ENCODE measurements at places on chromosomes 5 and 9. TPM values are rescaled to one million over a fixed set of nuclear protein-coding genes. Genes with fewer than 3 reads are reported as not detected.
A peak's percentile ranks its signal among the peaks of the same experiment; 100 is the strongest.

DNA sequence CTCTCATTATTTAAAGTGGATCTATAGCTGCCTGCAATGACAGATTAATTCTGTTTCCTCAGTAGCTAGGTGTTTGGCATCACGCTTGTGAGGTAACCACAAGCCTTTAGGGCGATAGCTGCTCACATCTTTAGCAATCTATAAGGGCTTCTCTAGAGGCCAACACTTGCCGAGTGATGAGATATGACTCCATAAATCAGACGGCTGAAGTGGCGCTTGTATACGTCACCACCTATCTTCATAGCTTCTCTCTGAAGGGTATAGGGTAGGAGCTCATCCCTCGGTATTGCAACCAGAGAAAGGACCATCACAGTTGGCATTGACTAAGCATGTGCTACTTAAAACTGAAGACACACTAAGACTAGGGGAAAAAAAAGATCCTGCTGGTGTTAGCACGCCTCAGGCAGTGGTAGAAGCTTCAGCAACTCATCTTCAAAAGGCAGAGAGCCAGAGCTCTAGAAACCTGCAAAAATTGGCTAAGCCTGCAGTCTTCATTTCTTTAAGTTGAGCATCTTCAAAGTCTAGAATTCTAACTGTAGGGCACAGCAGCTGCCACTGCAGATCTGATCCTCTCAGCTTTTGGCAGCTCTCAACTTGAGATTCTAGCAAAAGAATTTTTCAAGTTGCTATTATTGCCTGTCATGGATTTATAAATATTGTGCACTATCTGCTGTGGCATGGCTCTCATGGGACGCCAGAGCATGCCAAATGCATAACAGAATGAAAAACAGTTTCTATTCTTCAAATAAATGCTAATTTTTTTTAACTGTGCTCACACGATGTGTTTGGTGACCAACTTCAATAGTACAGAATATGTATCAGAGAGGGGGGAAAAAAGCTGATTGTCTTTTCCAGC lies 37.5 kb downstream of the PSMB7 start:
- no peak for DNase-seq
- H3K36me3 ChIP-seq, result peaks cover 9% of the 10 kb centered on the region
- no peak overlapping the region for H3K4me3 ChIP-seq
- no peaks in the 10 kb centered on the region for H3K27me3 ChIP-seq
- H3K27ac ChIP-seq, result no peak overlapping the region

- H3K27ac ChIP-seq, result no peak overlapping the region
- H3K4me1 ChIP-seq, result no peaks in the 10 kb centered on the region
- no peak for DNase-seq
- no peak overlapping the region for H3K4me3 ChIP-seq
- no peaks in the 10 kb centered on the region for H3K27me3 ChIP-seq
These were observed 91.2 kb downstream of the PJA2 start for GRCh38 chr5:109318455-109319108.

- DNase-seq, result no peak
- no peaks in the 10 kb centered on the region for H3K4me1 ChIP-seq
- no peaks in the 10 kb centered on the region for H3K36me3 ChIP-seq
- no peak overlapping the region for H3K4me3 ChIP-seq
These were observed 446.9 kb upstream of the CLINT1 start for GRCh38 chr5:158305861-158306260.

DNA sequence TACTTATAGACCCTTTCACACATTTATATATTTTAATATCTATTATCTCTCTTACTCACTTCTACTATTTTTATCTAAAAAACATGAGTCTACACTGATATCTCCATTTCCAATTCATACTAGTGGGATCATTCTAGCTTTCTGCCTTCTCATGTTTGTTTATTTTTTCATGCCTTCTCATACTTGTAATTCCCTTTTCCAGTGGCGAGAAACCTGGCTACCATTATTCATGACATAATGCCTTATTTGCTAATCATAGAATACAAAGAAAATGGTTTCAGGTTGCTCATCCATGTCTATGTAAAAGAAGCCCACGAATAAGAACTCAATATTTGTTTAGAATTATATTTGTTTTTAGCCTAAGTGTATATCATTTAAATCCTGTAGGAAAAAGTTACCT lies 232.7 kb upstream of the ACTBL2 start:
- H3K36me3 ChIP-seq, result no peaks in the 10 kb centered on the region
- H3K27ac ChIP-seq, result no peak overlapping the region
- no peak for DNase-seq
- H3K4me1 ChIP-seq, result no peaks in the 10 kb centered on the region
- no peaks in the 10 kb centered on the region for H3K27me3 ChIP-seq
- no peak overlapping the region for H3K4me3 ChIP-seq

GRCh38 chr5:9115093-9115492 lies 430.8 kb downstream of the SEMA5A start:
- H3K36me3 ChIP-seq, result no peaks in the 10 kb centered on the region
- no peak overlapping the region for H3K4me3 ChIP-seq
- H3K27me3 ChIP-seq, result no peaks in the 10 kb centered on the region
- no peak overlapping the region for H3K27ac ChIP-seq

DNA sequence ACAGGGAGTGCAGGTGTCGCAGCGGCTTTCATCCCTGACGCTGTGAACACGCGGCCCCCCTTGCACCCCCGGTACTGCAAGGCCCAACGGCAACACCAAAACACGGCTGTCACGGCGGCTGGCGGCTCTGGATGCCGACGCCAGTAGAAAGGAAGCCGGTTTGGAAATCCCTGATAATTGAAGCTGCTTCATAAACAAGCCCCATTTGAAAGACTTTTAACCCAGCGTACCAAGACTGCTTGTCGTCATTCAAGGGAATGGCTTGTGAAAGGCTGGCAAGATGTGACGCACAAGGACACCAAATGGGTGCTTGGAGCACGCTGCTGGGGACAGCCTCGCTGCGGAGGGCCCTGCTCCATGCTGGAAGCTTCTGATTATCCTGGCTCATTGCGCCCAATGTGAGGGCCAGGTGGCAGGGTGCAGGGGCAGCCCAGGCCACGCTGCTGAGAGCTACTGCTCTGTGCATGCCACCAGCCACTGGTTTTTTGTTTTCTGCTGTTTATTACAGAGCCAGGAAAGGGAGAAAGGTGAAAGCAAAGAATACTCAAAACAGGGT lies 63.1 kb downstream of the GTF3C4 start:
- H3K27me3 ChIP-seq, result no peaks in the 10 kb centered on the region
- H3K4me3 ChIP-seq, result no peak overlapping the region
- H3K4me1 ChIP-seq, result no peaks in the 10 kb centered on the region
- no peak for DNase-seq

- H3K4me3 ChIP-seq, result peak overlapping the region; percentile 78
- H3K4me1 ChIP-seq, result peaks cover 49% of the 10 kb centered on the region
- H3K36me3 ChIP-seq, result no peaks in the 10 kb centered on the region
These were observed 12.9 kb downstream of the ITGA1 start for GRCh38 chr5:52800394-52801213.

DNA sequence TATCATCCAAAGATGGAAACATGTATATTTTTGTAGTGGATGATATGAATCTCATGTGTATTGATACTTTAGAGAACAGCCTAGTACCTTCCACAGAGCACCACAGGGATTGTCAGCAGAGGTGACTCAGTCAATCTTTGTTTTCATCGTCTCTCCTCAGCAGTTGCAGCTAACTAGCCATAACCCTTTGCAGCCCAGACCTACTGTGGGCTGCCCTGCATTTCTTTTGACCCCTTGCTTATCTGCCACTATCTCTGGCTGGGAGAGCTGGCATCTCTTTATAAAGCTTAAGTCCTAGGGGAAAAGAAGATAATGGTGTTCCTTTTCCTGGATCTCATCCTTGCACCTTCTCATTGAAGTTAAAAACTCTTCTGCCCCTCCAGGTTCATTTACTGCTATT lies 28.7 kb downstream of the HMGCR start:
- no peaks in the 10 kb centered on the region for H3K36me3 ChIP-seq
- no peaks in the 10 kb centered on the region for H3K27me3 ChIP-seq
- H3K4me1 ChIP-seq, result no peaks in the 10 kb centered on the region
- H3K27ac ChIP-seq, result no peak overlapping the region
- no peak for DNase-seq

DNA sequence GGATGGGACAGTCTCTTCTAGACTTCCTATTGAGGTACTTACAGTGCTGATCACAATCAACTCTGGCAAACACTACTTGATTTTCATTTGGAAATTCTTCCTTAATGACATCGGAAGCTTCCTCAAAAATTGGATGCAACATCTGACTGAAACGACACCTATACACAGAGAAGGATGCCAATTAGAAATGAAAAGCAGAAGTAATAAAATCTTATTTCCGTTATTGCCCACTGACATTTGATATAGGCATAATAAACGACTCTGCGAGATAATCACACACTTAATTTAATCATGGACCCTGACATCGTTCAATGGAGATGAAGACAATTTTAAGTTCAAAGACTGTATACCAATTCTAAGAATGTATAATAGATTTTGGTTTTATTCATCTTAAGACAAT lies 46.4 kb downstream of the ERP44 start:
- peaks cover 8% of the 10 kb centered on the region for H3K36me3 ChIP-seq
- H3K4me3 ChIP-seq, result no peak overlapping the region
- no peaks in the 10 kb centered on the region for H3K27me3 ChIP-seq
- H3K27ac ChIP-seq, result no peak overlapping the region

DNA sequence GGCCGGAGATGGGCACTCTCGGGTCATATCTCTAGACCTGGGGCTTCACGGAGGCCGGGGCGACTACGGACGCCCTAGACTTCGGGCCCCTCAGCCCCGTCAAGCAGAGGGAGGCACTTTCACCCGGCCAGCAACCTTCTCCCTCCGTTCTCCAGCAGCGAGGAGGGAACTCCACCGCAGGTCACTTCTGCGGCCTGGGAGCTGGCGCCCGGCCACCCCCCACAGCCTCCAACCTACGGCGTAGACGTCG lies 201 bp downstream of the DOLK start:
- H3K27me3 ChIP-seq, result no peaks in the 10 kb centered on the region
- DNase-seq, result no peak
- H3K27ac ChIP-seq, result peak overlapping the region; percentile 87
- H3K4me3 ChIP-seq, result peak overlapping the region; percentile 90
- no peaks in the 10 kb centered on the region for H3K36me3 ChIP-seq
- H3K4me1 ChIP-seq, result peaks cover 29% of the 10 kb centered on the region

DNA sequence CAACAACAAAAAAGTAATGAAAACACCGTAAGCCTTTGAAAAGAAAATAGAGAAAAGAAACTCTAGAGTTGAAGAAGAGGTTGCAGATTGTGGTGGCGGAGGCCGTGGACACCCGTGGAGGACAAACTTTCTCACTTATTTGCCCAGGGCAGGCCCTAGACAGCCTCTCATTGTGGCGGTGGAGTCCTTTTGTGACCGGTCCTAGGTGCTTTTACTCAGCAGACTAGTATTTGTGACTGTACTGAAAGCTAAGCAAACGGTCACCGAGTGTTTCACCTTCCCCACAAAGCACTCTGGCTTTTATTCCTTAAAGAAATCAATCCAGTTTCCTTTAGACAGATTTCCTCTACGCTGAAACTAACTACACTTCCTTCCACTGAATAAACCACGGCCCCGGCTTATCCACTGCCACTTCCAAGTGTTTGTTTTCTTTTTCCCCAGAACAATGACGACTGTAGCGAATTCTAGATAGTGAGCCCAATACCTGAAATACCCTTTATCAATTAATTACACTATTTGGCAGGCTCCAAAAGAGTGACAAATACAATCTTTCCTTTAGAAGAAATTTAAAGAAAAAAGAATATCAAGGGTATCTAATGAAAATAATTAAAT lies 210.2 kb upstream of the TARS1 start:
- no peak overlapping the region for H3K27ac ChIP-seq
- H3K36me3 ChIP-seq, result no peaks in the 10 kb centered on the region
- H3K4me1 ChIP-seq, result peaks cover 4% of the 10 kb centered on the region
- no peaks in the 10 kb centered on the region for H3K27me3 ChIP-seq
- DNase-seq, result no peak
- no peak overlapping the region for H3K4me3 ChIP-seq

GRCh38 chr5:30749971-30750370 lies 443.5 kb upstream of the CDH6 start:
- H3K4me1 ChIP-seq, result no peaks in the 10 kb centered on the region
- no peak overlapping the region for H3K27ac ChIP-seq
- H3K36me3 ChIP-seq, result no peaks in the 10 kb centered on the region
- H3K4me3 ChIP-seq, result no peak overlapping the region
- no peaks in the 10 kb centered on the region for H3K27me3 ChIP-seq
- DNase-seq, result no peak

- no peaks in the 10 kb centered on the region for H3K4me1 ChIP-seq
- no peaks in the 10 kb centered on the region for H3K36me3 ChIP-seq
- H3K27ac ChIP-seq, result no peak overlapping the region
- no peaks in the 10 kb centered on the region for H3K27me3 ChIP-seq
- H3K4me3 ChIP-seq, result no peak overlapping the region
- DNase-seq, result no peak
These were observed 307.6 kb upstream of the TNC start for GRCh38 chr9:115425601-115426000.

DNA sequence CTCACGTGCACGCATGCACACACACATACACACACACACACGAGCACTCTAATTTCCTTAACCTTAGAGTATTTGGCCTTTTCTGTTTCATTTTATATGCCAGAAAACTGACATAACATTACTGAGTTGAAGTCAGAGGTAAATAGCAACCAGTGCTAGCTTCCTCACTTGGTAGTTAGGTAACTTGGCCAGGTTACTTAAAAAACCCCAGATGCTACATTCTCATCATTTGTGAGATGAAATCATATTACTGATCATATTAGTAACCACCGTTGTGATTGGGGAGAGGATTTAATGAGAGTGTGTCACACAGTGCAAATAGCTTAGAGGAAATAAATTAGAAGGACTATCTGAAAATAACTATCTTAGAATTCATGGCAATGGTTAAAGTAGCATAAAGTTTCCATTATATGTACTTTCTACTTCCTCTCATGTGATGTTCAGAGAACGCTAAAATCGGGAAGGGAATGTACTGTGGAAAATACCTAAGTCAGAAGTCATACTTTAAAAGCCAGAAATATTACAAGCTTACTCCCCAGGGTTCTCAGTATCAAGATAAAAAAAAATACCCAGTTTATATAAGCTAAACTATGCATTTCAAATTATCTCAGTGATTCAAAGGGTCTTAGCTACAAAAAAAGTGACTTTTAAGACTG lies 120.5 kb downstream of the TUSC1 start:
- H3K27me3 ChIP-seq, result no peaks in the 10 kb centered on the region
- no peaks in the 10 kb centered on the region for H3K36me3 ChIP-seq
- H3K4me1 ChIP-seq, result no peaks in the 10 kb centered on the region
- H3K4me3 ChIP-seq, result no peak overlapping the region
- DNase-seq, result no peak
- H3K27ac ChIP-seq, result no peak overlapping the region

- no peaks in the 10 kb centered on the region for H3K4me1 ChIP-seq
- no peak overlapping the region for H3K27ac ChIP-seq
- no peak overlapping the region for H3K4me3 ChIP-seq
- H3K36me3 ChIP-seq, result no peaks in the 10 kb centered on the region
- H3K27me3 ChIP-seq, result no peaks in the 10 kb centered on the region
These were observed 5.7 kb downstream of the PDE6A start for GRCh38 chr5:149938791-149939358.

GRCh38 chr5:176157656-176158055 lies 80.6 kb upstream of the SIMC1 start:
- H3K4me1 ChIP-seq, result no peaks in the 10 kb centered on the region
- no peaks in the 10 kb centered on the region for H3K36me3 ChIP-seq
- H3K4me3 ChIP-seq, result no peak overlapping the region
- no peaks in the 10 kb centered on the region for H3K27me3 ChIP-seq
- H3K27ac ChIP-seq, result no peak overlapping the region

GRCh38 chr5:151065609-151066008 lies 15.2 kb downstream of the TNIP1 start:
- H3K36me3 ChIP-seq, result peaks cover 49% of the 10 kb centered on the region
- H3K4me3 ChIP-seq, result no peak overlapping the region
- no peak overlapping the region for H3K27ac ChIP-seq
- DNase-seq, result no peak

Gene PAX5
- total RNA-seq, result not detected

Gene ANKRD18A
- 14.3 TPM for total RNA-seq

Gene ANGPTL2
- total RNA-seq, result not detected

Gene CLTB
- 40.5 TPM for total RNA-seq

Gene GTF3C5
- total RNA-seq, result 71.5 TPM

Gene PFN3
- not detected for total RNA-seq

Gene ACER2
- 5.9 TPM for total RNA-seq

Gene OTP
- total RNA-seq, result not detected

Gene COL23A1
- 0.25 TPM for total RNA-seq

Gene LECT2
- not detected for total RNA-seq
